ENCODE measurements at places on chromosomes 3 and 15.

DNA sequence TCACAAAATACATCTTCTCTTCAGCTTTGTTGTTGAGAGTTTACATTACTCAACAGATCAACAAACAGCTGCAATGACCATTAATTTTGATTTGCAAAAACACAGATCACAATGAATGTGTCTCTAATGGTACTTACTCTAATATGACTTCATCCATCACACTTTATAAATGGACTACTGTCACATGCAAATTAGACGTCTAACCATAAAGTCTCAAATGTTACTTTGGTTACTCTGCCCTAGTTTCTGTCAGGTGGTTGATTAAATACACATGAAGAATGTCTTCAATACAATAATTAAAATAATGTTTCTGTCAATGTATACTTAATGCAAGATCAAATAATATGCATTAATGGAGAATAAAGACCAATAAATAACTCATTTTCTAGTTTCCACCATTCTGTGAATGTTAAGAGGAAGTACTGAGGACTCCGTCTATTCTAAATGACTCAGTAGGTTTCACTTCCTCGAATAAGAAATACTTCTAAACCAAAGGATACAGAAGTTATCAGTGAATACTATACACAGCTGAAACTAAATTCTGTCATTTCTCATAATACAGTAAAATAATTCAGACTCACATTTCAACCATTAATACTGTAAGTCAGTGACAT is 145.8 kb downstream of the CBLB start:
- no peak for DNase-seq

- no peak for DNase-seq
These were observed 5.7 kb downstream of the SUCLG2 start for GRCh38 chr3:67648701-67649100.

GRCh38 chr15:58742022-58742813 is 7.3 kb downstream of the ADAM10 start:
- DNase-seq, result no peak

DNA sequence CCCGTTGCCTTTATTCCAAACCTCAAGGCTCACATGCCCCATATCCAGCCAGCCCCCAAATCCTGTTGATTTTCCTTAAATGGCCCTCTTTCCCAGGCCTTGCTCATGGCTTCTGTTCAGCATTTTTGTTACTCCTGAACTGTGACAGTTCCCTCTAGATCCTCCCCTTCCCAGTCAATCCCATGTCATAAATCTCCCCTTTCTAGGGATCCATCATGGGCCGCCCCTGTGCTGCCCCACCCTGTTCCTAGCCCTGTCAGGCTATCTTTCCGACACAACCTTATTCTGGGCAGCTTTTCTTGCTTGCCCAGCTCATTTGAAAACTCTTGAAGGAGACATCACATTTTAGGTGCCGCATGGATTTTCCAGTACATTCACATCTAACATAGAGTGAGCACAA is 84.8 kb downstream of the TLE3 start:
- DNase-seq, result no peak

- no peak for DNase-seq
These were observed 11.5 kb upstream of the EHD4 start for GRCh38 chr15:41983621-41984571.

- DNase-seq, result no peak
These were observed 194.4 kb upstream of the ONECUT1 start for GRCh38 chr15:52984507-52984906.

DNA sequence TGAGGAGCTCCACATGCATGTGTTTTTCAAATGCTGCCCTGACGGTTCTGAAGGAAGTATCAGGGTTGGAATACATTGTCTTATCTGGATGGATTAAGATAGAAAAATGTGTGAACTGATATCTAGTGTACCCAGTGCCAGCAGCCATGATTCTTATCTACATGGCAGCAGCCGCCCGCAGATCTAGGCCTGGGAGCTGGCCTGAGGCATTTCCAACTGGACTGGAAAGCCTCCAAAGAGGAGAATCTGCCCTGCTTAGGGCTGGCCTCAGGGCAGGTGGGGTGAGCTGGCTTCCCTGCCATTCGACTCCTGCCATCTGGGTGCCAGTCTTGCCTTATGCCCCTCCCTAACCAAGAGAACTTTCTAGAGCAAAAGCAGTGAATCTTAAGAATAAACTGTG is 125.8 kb downstream of the SSR3 start:
- DNase-seq, result no peak

- no peak for DNase-seq
These were observed 2.2 kb downstream of the C15orf62 start for GRCh38 chr15:40772014-40772413.

- no peak for DNase-seq
These were observed 47.3 kb upstream of the ATG7 start for GRCh38 chr3:11224870-11225229.

- no peak for DNase-seq
These were observed 20.6 kb downstream of the FAN1 start for GRCh38 chr15:30924353-30924752.

DNA sequence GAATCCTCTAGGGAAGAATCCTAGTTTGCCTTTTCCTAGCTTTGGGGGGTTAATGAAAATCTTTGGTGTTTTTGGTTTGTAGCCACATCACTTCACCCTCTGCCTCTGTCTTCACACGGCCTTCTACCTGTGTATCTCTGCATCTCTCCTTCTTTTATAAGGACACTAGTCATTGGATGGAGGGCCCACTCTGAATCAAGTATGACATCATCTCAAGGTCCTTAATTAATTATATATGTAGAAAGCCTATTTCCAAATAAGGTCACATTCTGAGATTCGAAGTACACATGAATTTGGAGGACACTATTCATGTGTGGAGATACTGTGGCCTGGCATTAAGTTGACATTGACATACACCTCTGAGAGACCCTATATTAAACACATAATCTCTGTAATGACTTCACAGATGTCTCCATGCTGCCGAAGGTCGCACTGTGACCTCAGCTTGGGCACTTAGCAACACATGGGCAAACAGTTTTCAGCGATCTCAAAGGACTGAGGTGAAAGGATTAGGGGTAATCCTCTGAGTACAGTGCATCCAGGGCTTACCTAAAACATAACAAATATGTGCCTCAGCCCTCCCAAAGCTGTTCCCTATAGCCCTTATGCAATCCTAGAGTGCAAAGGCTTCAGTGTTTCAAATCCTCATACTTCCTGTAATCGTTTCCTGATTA is 446.0 kb downstream of the FGF12 start:
- no peak for DNase-seq

GRCh38 chr3:134707908-134708597 is 57.2 kb upstream of the KY start:
- DNase-seq, result no peak

DNA sequence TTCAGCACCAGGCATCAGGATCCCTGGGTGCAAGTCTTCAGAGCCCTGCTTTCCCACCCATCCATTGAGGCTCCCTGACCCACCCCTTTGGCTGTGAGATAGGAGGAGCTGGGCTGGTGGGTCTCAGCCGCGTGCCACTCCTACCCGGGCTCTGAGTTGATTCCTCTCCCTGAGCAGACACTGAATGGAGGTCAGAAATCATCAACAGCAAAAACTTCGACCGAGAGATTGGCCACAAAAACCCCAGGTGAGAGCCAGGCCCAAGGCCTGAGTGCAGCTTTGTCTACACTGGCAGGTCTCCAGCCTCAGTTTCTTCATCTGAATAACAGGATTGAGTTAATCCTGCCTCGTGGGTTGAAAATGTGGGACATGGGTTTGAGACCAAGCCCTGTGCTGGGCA is 7.8 kb downstream of the TMEM43 start:
- no peak for DNase-seq

GRCh38 chr3:135161425-135161824 is 366.4 kb downstream of the EPHB1 start:
- DNase-seq, result no peak

- no peak for DNase-seq
These were observed 39.2 kb downstream of the RAB27A start for GRCh38 chr15:55250392-55250791.

- no peak for DNase-seq
These were observed 80.1 kb downstream of the MYO1E start for GRCh38 chr15:59292442-59293151.

DNA sequence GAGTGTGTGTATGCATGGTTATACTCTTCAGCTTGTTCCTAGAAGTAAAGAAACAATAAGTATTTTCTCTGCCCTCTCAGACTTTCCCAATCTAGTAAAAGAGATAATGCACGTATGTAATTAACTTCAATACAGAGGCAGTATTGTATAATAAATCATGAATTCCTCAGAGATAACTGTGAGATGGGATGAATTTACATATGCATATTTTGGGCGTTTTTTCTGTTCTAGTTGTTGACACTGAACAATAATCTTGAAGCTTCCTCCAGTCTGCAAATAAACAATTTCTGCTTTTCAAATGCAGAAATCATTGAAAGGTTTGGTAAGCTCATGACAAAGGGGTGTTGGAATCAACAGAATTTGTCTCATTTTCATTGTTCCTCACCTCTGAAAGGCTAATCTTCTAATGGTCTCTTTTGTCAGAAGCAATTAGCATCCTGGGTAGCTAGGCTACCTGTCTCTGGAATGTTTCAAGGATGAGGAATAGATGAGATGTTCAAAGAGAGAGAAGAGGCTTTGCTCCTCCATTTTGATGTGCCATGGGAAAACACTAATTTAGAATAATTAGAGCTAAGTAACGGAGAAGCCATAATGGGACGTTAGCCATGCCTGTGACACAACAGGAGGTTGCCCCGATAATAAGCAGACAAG is 43.3 kb upstream of the SIAH2 start:
- DNase-seq, result no peak
